Hepatocyte (in vitro differentiated cells): ENCODE measurements at places on chromosomes 3 and 15. TPM values are rescaled to one million over a fixed set of nuclear protein-coding genes. Genes with fewer than 3 reads are reported as not detected.

GHRL gene
- total RNA-seq: 12.4 and 14.0 TPM in 2 replicates

GP5 gene
- 0.27 and 0.52 TPM in 2 replicates for total RNA-seq

CIDEC gene
- 16.6 and 20.4 TPM in 2 replicates for total RNA-seq

VWA5B2 gene
- total RNA-seq: 0.40 and 3.2 TPM in 2 replicates

PLSCR5 gene
- total RNA-seq: 0.60 and 2.0 TPM in 2 replicates

TP63 gene
- total RNA-seq: 2.3 and 2.4 TPM in 2 replicates

GOLGA6D gene
- 0.76 TPM in 1 of 2 replicates, not detected in the other for total RNA-seq

GRCh38 chr3:186700267-186700666 is 16.9 kb upstream of the KNG1 start:
- no peak overlapping the region for H3K27ac ChIP-seq
- no peak overlapping the region for H3K4me3 ChIP-seq
- no peaks in the 10 kb centered on the region for H3K4me1 ChIP-seq
- H3K27me3 ChIP-seq: no peaks in the 10 kb centered on the region
- DNase-seq: no peak
- H3K36me3 ChIP-seq: no peaks in the 10 kb centered on the region

DNA sequence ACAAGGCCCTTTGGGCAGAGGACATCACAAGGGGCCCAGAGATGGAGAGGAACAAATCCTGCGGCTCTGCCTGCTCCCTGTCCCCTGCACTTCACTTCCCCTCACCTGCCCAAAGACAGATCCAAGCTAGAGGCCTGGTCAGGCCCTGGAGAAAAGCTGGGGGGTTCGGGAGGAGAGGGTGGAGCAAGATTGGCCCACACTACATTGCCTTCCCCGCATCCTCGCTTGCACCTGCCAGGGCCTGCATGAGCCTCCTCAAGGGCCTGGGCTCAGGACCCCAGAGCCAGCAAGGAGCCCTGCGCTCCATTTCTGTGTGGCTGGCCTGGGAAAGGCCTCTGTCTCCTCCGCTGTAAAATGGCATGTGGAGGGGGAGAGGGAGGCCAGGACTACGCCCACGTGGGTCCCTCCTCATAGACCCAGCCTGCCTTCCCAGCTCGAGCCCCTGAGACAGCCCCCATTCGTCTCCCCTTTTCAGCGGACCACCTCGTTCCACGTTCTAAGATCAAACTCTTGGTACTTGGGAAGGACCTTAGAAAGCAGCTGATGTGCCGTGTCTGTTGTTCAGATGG is 106.0 kb downstream of the HMG20A start:
- no peak for DNase-seq
- peak overlapping the region; percentile 89 for H3K27ac ChIP-seq
- H3K4me1 ChIP-seq: peaks cover 40% of the 10 kb centered on the region
- no peaks in the 10 kb centered on the region for H3K27me3 ChIP-seq
- no peak overlapping the region for H3K4me3 ChIP-seq

DNA sequence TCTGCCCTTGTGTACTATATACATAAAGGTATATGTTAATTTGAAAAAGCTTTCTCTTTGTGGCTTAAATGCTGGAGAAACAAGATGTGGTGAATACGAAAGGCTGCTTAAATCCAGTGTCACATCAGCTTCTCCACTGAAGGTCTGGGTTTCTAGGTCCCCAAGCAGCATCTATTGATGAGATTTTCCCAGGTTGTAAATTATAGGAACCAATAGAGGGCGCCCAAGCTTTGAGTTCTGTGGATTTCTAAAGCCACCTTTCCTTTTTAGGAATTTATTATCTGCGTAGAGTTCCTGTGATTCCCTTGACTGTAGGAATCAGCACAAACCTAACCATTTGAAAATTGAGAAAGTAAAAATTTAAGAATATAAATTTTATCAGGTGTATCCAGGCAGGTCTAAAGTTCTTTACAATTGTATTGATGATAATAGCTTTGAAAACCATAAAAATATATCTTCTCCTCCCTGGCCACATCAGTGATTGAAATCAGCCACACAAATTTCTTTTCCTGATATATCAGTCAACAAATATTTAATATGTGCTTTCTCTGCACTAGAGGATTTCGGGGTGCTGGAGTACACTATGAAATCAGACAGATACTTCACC is 88.3 kb upstream of the ADAMTSL3 start:
- no peaks in the 10 kb centered on the region for H3K36me3 ChIP-seq
- H3K27me3 ChIP-seq: no peaks in the 10 kb centered on the region
- DNase-seq: peak; percentile 57
- H3K4me1 ChIP-seq: no peaks in the 10 kb centered on the region

DNA sequence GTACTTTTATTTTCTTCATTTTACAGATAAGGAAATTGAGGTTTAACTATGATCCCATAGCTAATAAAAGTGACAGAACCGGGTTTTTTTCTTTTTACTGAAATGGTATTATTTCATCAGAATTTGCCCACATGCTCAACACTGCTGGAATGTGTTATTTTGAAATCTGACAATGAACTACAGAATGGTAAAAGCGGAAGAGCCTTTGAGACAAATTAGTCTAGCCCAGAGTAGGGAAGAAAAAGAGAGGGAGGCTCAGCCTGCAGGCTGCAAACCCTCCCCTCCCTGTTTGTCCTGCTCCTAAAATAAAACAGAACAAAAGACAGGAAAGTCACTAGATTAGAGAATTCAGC is 100.3 kb upstream of the LIPC start:
- no peak overlapping the region for H3K4me3 ChIP-seq
- H3K27me3 ChIP-seq: no peaks in the 10 kb centered on the region
- H3K27ac ChIP-seq: peak overlapping the region; percentile 96
- H3K36me3 ChIP-seq: no peaks in the 10 kb centered on the region
- peaks cover 35% of the 10 kb centered on the region for H3K4me1 ChIP-seq
- peak; percentile 26 for DNase-seq

DNA sequence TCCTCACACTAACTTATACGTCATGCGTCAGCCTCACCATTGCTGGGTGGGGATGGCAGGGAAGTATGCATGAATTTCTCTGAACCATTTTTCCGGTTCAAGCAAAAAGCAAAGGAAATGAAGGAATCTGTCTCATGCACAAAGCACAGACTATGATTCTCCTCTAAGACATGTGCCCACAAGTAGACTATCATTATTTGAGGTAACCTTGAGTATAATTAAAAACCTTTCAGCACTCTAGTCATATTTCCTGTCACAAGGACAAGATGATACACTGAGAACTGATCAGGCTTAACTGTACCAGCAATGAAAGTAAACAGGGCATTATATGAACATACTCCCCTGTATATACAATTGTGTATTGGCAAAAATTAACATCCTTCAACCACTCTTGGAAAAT is 56.7 kb upstream of the TSC22D2 start:
- H3K4me3 ChIP-seq: no peak overlapping the region
- no peak overlapping the region for H3K27ac ChIP-seq
- no peaks in the 10 kb centered on the region for H3K27me3 ChIP-seq
- H3K4me1 ChIP-seq: peaks cover 28% of the 10 kb centered on the region
- DNase-seq: no peak
- H3K36me3 ChIP-seq: no peaks in the 10 kb centered on the region

- no peak for DNase-seq
- H3K36me3 ChIP-seq: no peaks in the 10 kb centered on the region
- no peaks in the 10 kb centered on the region for H3K4me1 ChIP-seq
- no peaks in the 10 kb centered on the region for H3K27me3 ChIP-seq
- no peak overlapping the region for H3K4me3 ChIP-seq
These were observed 9.9 kb upstream of the ALPK3 start for GRCh38 chr15:84807228-84807627.

- no peak for DNase-seq
- H3K4me3 ChIP-seq: no peak overlapping the region
- peaks cover 3% of the 10 kb centered on the region for H3K4me1 ChIP-seq
- no peaks in the 10 kb centered on the region for H3K36me3 ChIP-seq
These were observed 34.5 kb upstream of the INSYN1 start for GRCh38 chr15:73787621-73788020.

- no peak for DNase-seq
- H3K27me3 ChIP-seq: no peaks in the 10 kb centered on the region
- no peaks in the 10 kb centered on the region for H3K4me1 ChIP-seq
- no peak overlapping the region for H3K27ac ChIP-seq
- H3K36me3 ChIP-seq: no peaks in the 10 kb centered on the region
These were observed 33.1 kb downstream of the PTX3 start for GRCh38 chr3:157469561-157470294.

DNA sequence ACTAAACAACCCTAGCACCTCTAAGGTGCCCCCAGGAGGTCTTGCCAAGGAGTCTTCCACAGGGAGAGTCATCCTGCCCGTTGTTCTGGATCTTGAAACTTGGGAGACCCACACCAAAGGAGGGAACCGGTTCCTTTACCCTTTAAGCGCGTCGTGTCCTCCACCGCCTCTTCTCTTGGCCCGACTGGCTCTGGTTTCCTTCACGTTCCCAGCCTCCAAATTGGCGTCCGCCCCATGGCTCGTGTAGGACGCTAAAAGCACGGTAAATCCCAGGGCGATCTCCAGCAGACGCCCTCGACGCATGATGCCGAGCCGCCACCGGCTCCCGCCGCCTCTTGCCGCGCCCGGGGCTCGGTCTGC is 1.1 kb downstream of the FBN1 start:
- H3K36me3 ChIP-seq: no peaks in the 10 kb centered on the region
- H3K27ac ChIP-seq: peak overlapping the region; percentile 86
- H3K27me3 ChIP-seq: peaks cover 25% of the 10 kb centered on the region
- peak overlapping the region; percentile 82 for H3K4me3 ChIP-seq

DNA sequence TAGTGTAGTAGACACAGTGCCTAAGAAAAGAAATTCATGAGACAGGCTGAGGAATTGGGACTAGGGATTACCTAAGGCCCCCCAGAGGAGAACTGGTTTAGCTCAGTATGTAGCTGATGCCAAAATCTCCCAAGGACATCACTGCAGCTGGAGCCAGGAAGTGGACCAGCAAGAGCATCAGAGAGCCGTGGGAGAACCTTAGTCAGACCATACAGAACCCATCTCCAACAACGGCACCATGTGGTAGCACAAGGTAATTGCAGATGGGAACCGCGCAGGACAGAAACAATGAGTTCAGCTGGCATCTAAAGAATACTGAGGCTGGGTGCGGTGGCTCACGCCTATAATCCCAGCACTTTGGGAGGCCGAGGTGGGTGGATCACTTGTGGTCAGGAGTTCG is 81.7 kb downstream of the WNT5A start:
- H3K4me3 ChIP-seq: no peak overlapping the region
- H3K27ac ChIP-seq: no peak overlapping the region
- DNase-seq: peak; percentile 35
- H3K4me1 ChIP-seq: peaks cover 6% of the 10 kb centered on the region
- no peaks in the 10 kb centered on the region for H3K36me3 ChIP-seq
- H3K27me3 ChIP-seq: no peaks in the 10 kb centered on the region
